PC-9 (cell line): ENCODE measurements at places on chromosomes 1 and 21.

DNA sequence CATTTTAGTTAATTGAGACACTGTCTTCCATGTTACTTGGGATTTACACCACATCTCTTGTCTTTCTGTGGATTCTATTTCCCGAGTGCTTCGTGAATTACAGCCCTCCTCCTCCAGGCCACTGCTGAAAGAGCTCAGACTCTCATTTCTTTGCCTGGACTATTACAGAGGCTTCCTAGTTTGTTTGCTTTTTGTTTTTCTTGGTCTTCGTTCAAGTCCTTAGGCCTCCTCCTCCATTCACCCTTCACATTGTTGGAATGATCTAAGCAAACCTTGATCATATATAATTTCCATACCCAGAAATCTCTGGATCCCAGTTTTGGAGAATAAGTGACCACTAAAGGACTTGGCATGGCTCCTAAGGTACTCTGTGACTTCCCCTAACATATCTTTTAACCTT is 94.1 kb downstream of the CNIH3 start:
- no peak overlapping the region for H3K27ac ChIP-seq
- no peaks in the 10 kb centered on the region for H3K36me3 ChIP-seq
- H3K4me1 ChIP-seq, result no peaks in the 10 kb centered on the region
- no peak for DNase-seq
- no peak overlapping the region for H3K4me3 ChIP-seq

- no peaks in the 10 kb centered on the region for H3K4me1 ChIP-seq
- H3K4me3 ChIP-seq, result no peak overlapping the region
- no peak for DNase-seq
These were observed 10.5 kb downstream of the AGL start for GRCh38 chr1:99860703-99861102.

DNA sequence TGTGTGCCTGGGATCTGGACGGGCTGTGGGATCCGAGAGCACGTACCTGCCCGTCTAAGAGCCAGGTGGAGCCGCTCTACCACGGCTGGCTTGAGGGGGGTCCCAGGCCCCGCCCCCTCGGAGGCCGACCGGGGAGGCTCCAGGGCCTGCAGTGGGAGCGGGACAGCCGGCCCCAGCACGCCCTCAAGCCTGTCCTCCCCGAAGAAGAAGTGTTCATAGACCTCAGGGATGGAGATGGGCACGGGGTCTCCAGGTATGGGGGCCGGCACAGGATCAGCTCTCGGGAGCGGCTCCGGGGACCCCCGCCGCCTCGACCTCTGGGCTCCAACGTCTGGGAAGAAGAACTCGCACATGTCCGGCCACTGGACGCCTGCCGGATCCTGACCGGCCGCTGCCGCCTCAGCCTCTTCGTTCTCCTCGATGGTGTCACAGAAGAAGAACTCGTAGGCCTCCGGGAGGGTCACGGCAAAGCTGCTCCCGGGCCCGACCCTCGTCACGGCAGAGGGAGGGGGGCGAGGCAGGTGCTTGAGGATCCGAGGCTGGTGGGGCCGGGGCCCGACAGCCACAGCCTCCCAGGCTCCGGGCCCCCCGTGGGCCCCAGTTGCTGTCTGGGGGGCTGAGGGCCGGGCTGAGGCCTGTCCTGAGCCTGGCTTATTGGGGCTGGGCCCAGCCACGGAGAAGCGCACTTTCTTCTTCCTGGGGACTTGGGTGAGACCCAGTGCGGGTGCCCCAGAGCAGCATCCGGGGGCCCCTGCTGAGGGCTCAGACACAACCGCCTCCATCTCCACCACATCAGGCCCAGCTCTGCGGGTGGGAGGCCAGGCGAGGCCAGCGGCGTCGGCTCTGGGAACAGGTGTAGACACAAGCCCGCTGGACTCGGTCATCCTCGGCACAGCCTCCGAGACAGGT is 2.8 kb downstream of the PERM1 start:
- no peak for DNase-seq
- H3K36me3 ChIP-seq, result no peaks in the 10 kb centered on the region
- no peaks in the 10 kb centered on the region for H3K27me3 ChIP-seq

- H3K4me3 ChIP-seq, result no peak overlapping the region
- no peaks in the 10 kb centered on the region for H3K27me3 ChIP-seq
- no peaks in the 10 kb centered on the region for H3K36me3 ChIP-seq
These were observed 36.9 kb upstream of the IFI16 start for GRCh38 chr1:158972841-158973240.
